ENCODE measurements at places on chromosomes 5 and 9.

DNA sequence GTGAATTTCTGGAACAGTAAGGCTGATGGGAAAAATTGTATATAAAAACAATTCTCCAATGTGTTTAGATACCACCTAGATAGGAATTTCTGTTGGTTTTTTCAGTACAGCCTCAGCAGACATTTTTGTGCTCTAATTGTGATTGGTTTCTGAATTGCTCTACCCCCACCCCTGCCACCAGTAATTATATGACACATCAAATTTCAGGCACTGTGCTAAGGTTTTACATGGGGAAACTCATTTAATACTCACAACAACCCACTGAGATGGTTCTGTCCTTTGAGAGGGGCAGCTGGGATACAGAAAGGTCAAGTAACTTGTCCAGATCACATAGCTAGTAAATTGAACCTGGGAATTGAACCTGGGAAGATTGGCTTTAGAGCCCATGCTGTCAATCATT lies 288.0 kb downstream of the ARHGEF28 start:
- DNase-seq = no peak

DNA sequence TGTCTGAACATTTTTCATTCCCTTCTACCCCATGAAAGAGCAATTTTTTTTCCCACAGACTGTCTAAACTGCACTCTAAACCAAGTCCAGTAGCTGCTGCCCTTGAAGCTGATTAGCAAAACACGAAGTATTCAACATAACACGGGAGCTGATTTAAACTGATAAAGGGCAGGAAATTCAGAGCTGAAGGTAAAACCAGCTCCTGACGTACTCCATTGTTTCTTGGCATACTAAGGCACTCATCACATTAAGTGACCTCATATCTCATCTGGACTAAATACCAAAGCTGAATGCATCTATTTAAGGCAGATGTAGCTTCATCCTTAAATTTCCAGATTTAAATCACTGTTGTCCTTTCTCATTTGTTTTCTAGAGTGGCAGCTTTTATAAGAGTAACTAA lies 12.0 kb downstream of the GDF9 start:
- DNase-seq = no peak

DNA sequence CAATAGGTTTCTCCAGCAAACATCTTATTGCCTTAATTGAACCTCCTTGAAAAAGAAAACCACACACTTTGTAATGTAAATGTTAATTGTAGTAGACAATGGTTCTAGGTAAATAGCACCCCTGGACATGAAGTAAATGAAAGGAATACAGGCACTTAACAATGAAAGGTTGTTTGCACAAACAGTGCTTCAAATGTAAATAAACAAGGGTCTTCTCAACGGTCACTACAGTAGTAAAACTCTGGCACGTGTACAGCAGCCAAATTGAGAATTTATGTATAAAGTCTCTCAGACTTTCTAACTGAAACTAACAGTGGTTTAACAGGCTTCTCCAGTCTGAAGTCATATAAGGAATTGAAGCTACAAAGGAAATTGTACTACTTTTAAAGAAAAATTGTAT lies 218.3 kb downstream of the MEF2C start:
- no peak for DNase-seq

- DNase-seq = no peak
Observed at GRCh38 chr5:50553560-50553984, 112.5 kb upstream of the EMB start.

DNA sequence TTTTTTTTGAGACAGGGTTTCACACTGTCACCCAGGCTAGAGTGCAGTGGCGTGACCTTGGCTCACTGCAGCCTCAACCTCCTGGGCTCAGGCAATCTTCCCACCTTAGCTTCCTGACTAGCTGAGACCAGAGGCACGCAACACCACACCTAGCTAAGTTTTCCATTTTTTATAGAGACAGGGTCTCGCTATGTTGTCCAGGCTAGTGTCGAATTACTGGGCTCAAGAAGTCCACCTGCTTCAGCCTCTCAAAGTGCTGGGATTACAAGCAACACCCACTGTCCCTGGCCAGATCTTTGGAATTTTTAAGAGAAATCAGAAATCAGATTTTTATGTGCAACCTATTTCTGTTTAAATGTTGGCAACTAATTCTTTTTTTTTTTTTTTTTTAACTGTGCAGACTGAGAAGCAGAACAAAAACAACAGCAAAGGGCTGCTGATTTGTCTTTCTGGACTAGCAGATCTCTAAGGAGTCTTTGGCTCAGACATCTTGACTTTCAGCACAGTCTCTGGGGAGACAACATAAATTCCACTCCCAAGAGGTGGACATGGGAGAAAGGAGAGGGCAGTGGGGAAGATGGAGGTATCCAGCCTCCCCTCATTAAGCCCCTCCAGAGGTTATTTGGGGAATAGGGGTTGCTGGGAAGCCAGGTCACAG lies 54.4 kb upstream of the FABP6 start:
- DNase-seq = no peak

GRCh38 chr5:97067296-97067850 lies 75.0 kb downstream of the LIX1 start:
- no peak for DNase-seq

- no peak for DNase-seq
Observed at GRCh38 chr5:176674799-176675198, 27.5 kb downstream of the TSPAN17 start.

DNA sequence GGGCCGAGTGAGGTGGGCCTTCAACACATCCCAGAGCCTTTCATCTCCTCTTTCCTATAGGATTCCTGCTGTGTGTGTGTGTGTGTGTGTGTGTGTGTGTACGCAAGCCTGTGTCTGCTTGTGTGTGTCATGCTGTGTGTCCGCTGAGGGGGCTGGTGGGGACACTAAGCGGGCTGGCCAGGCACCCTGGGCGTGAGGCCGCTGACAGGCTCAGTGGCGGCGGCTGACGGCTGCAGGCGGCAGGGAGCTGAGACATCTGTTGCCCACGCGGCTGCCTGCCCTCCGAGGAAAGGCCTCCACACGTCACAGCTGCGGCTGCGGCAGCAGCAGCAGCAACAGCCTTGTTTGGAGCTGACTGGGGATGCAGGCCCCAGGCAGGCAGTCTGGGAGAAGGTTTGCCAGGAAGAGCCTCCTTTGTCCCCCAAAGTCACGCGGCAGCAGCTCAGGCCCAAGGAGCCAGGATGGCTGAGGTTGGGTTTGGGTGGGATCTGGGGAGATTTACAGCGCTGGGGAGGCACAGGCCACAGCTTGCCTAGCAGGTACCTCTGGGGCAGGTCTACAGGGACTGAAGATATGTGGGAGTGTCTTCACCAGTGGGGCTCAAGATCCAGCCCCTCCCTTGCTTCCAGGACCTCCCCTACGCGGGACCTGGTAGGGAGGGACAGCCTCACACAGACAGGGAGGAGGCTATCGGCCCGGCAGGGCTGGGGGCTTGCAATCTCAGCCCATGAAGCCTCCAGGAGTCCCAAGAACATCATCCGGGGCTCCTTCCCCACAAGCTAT lies 1.8 kb downstream of the PDLIM4 start:
- DNase-seq = peak; percentile 6

DNA sequence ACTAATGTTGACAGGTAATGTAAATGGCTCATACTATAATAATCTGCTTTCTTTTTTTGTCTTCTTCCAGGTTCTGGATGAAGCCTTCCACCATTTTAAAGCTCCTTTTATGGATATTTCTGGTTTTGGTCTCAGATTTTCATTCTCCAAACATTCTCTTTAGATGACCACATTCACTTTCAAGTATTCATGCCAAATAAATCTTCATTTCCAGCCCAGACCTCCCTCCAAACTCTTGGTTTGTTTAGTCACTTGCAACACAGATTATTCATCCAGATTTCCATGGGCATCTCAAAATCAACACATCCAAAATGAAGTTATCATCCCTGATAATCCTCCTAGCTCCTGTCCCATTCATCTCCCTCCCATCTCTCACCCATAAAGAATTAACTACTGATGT lies 40.3 kb upstream of the SVEP1 start:
- no peak for DNase-seq

- DNase-seq = no peak
Observed at GRCh38 chr5:85441156-85441555, 1056.5 kb upstream of the EDIL3 start.

DNA sequence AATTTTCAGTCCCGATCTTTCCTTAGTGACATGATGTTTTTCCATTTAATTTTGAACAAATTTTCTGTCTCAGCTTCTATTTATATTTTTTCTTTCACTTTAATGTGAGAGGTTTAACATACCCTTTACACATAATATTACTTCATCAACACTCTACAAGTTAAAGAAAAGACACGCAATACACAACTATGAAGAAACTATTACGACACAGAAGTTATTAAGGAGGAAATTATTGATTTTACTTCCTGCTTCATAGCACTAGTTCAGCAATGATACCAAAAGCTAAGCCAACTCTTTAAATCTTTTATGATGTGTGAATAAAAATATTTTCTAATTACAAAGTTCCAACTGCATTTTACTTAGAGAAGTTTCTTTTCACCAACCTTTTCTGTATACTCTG lies 432.3 kb upstream of the DAB2 start:
- no peak for DNase-seq

GRCh38 chr5:101068298-101068697 lies 165.2 kb upstream of the ST8SIA4 start:
- no peak for DNase-seq

DNA sequence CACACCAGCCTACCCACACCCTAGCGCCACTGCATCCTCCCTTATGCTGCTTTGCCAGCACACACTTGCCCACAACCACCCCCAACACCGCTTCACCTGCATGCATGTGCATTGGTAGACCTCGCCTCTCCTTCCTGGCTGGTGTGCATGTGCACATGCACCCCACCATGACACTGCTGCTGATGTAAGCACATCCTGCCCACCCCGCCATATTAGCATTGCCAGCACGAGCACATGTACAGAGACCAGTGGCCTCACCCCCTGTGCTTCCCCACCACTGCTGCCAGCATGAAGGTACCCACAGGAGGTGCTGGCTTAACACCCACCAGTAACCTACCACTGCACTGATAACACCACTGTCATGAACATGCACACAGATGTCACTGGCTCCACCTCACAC lies 218.2 kb downstream of the SLCO4C1 start:
- DNase-seq = no peak

GRCh38 chr5:68315679-68316271 lies 100.2 kb downstream of the PIK3R1 start:
- DNase-seq = no peak

DNA sequence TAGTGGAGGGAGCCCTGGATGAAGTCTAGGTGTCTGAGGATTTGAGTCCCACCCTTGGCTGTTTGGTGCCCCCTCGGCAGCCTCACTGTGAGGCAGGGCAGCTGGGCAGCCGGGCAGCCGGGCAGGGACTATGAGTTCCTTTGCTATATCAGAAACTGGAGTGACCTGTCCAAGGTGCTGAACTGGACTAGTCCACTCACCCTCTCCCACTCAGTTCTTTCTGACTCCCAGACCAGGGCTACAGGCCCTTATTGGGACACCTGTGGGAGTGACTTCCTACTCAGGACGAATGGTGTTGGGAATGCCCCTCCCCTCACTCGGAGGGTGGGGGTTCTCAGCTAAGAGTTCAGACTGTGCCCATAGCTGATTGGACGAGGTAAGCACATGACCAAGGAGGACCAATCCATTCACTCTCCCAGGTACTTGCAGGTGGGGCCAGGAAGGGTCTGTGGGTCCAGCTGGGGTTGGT lies 34.1 kb upstream of the RAPGEF1 start:
- no peak for DNase-seq

DNA sequence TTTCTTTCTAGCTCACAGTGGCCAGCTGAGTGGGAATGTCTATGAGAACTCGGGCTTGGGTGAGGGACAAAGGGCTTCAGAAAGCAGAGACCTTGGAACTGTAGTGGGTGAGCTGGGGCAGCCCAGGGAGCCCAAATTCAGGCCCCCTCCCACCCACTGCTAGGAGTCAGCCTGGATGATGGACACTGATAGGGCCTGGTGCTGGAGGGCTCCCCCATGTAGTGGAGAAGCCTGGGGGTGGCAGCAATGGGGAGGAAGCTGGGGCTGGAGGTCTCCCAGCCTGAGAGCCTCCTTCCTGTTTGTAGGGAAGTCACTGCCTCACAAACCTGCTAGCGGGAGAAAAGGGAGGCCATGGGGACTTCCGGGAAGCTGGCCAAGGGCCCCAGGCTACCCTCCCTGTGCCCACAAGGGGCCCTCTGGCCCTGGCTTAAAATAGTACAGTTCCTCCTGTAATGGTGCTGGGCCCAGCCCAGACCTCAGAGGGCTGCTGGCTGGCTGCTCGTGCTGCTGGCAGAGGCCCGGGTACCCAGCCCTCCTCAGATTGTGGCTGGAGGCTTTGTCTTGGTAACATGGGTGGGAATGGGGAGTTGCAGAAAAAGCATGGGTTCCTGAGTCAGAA lies 6.3 kb upstream of the NR5A1 start:
- no peak for DNase-seq

DNA sequence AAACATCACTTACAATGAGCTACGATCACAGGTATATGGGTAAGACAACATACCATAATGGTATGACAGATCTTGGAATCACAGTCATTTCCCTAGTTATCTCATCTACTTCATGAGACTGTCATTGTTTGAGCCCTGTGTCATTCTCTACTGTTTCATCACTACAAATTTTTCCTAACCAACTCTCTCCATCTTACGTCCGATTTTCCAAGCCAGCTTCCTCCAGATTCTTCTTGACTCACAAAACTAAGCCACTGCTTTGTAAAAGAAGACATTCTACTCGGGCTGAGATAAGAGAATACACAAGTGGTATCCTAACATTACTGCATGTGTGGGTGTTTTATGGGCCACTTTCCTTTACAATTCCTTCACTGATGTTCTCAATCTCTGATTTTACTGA lies 49.6 kb downstream of the SERINC5 start:
- DNase-seq = no peak

- DNase-seq = no peak
Observed at GRCh38 chr9:88593537-88594185, 58.7 kb downstream of the NXNL2 start.

DNA sequence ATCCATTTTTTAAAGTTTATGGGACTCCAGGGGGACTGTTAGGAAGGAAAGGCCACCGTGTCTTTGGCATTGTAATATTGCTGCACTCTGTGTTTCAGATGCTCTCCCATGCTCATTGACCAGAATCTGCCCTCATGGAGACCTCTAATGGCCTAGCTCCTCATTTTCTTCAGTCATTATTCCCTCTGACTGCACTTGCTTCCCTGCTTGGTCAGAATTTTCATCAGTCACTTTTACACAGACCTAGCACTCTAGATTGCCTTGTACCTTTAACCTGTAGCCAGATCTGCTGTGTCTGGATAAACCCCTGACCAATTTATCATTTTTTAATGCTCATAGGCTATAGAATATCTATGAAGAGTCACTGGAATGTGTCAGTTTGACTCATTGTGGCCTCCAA lies 155.5 kb upstream of the NUDT12 start:
- DNase-seq = no peak

DNA sequence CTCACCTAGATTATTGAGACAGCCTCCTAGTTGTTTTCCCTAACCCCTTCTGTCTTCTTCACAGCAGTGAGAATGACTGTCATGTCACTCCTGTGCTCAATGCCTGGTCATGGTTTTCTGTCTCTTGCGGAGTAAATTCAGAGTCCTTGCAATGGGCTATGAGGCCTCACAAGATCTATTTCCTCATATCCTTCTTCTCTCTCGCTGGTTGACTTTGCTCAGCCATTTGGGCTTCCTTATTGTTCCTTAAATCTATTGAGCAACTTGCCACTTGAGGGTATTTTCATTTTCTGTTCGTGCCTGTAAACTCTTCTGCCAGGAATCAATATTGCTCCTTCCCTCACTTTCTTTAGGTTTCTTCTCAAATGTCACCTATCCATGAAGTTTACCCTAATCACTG lies 9.0 kb downstream of the PPP3R2 start:
- no peak for DNase-seq

- no peak for DNase-seq
Observed at GRCh38 chr5:35781181-35781790, 75.4 kb upstream of the IL7R start.

- peak; percentile 6 for DNase-seq
Observed at GRCh38 chr9:126856326-126856877, 4.0 kb upstream of the ZBTB34 start.

Data from NCI-H2227 treated with DMSO at 0.1 percent for 48 hours (cell line).